ENCODE measurements at places on chromosomes 7 and 10.

GRCh38 chr10:5036511-5036910 is 32.9 kb upstream of the AKR1C2 start:
- DNase-seq = no peak

DNA sequence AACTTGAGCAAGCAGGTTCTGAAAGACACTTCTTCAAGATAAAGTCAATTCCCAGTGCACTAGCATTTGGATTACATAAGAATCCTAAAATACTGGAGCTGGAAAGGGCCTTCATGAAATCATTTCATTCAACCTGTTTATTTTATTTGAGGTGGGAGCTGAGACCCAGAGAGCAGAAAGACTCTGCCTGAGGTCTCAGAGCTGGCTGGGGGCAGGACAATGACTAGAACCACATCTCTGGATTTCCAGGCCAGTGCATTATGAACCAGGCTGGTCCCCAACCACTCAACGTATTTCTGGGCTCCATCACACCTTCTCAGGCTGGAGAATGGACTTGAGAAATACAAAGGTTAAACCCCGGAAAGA is 8.4 kb downstream of the ANXA11 start:
- no peak for DNase-seq

DNA sequence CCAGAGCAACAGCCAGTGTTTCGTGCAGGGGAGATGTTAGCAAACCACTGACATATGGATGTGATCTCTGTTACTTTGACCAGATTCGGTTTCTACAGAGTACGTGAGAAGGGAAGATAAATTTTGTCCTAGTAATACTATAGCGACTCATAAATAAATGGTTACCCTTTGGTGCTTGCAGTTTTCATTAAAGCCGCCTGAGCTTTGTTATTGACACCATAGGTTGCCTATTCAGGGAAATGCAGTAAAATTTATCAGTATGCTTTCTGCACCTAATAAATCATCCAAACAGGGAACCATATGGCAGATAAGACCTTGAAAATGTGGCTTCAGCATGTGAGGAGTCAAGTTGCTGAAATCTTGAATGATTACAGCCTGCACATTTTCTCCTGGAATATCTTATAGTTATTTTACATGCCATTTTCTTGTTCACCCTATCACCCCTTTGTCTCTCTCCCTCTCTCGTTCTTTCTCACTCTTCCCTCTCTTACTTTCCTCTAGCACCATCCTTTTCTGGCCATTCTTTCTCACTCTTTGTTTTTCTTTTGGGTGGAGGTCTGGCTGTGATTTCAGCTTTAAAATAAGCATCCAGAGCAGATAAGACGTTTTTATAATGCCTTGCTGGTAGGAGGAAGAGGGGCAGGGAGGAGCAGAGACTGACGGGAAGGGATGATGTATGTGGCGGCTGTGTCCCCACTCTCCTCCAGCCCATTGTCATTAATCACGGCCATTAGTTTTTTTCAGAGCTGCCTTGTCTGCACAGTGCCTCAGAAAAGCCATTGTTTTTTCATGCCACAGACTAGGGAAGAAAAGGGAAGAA is 182.5 kb downstream of the LRMDA start:
- DNase-seq = no peak

DNA sequence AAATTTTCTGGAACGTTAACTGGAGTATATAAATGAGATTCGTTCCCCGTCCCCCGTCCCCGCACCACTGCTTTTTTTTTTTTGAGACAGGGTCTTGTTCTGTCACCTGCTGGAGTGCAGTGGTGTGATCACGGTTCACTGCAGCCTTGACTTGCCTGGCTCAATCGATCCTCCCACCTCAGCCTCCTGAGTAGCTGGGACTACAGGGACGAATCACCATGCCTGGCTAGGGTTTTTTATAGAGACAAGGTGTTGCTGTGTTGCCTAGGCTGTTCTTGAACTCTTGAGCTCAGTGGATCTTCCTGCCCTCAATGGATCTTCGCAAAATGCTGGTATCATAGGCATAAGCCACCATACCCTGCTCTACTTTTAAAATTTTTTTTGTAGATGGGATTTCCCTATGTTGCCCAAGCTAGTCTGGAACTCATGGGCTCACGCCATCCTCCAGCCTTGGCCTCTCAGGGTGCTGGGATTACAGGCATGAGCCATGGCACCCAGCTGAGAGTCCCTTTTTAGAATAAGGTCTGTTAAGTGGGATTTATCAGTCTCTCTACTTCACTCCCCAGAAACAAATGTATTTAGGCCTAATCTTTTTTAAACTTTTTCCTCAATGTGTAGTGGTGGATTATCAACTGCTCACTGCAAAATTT is 122.9 kb downstream of the LYZL1 start:
- DNase-seq = no peak
